Nephron progenitor cell (in vitro differentiated cells): ENCODE measurements at places on chromosomes 12 and 14.
A peak's percentile ranks its signal among the peaks of the same experiment; 100 is the strongest.

- no peak for DNase-seq
Observed at GRCh38 chr12:531951-532585, 72.3 kb downstream of the B4GALNT3 start.

DNA sequence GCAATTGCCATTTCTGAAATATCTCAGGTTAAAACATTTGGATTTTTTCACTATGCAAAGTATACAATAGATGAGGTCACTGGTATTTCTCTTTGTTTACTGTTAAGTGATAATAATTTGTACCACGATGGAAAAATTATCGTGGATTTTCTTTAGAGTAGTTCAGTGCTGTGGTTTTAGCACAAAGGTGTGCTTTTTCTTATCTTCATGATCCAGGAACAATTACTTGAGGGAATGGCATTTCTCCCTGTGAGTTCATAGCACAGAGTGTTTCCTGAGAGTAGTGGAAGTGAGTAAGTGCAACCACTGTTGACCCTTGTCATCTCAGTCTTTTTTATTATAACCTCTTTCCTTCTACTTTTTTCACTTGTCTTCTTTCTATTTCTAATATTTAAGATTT lies 86.8 kb downstream of the FGD4 start:
- no peak for DNase-seq

GRCh38 chr14:71478542-71478941 lies 453.7 kb upstream of the RGS6 start:
- DNase-seq = no peak

DNA sequence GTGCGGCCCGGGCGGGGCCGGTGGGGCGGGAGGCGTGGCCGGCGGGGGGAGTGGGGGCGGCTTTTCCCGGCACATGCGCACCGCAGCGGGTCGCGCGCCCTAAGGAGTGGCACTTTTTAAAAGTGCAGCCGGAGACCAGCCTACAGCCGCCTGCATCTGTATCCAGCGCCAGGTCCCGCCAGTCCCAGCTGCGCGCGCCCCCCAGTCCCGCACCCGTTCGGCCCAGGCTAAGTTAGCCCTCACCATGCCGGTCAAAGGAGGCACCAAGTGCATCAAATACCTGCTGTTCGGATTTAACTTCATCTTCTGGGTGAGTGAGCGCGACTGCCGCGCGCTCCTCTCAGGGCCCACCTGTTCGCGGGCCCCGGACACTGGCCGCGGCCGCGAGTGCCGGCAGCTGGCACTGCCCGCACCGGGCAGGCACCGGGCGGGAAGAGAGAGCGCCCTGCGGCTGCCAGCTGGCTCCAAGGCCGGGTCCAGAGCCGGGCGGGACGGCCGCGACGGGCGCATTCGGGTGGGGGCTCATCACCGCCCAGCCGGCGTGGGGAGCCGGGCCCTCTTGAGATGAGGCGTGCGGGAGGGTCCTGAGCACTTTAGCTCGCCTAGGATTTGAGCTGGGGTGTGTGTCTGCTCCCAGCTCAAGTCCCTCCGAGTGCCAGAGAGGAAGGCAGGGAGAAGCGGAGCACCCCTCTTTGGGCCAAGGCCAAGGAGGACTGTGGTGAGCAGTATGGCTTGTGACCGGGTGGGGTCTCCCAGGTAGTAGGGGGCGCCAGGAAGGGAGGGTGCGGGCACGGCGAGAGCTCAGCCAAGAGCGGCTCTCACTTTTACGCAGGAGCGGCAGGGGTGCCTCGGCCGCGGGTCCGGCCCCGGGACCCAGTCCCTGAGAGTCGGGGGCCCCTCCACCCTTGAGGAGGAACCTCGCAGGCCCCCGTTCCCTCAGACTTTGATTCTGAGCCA lies at the start of gene CD9:
TSS of gene CD9 (plus strand) at position 145 of the 957 bp plus-strand sequence. CDS start at position 245, 100 bp downstream.
- DNase-seq = peak; percentile 59

- DNase-seq = no peak
Observed at GRCh38 chr12:104653730-104654664, 197.2 kb downstream of the CHST11 start.

DNA sequence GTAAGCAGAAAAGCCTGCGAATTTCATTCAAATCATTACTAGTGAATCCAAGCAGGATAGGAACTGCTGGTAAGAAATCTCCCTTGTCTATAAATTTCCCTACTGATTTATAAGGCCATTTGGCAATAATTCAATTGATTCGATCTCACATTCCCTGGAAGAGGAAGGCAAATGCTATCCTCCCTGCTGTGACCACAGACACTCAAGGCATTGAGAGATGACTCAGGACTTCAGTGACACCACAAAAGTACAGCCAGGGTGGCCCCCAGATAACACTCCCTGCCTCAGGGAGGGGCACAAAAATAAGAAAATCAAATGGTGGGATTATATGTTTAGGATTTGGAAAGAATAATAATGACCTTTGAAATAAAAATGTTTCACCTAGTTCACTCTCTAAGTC lies 162.7 kb downstream of the GRIP1 start:
- no peak for DNase-seq
